ENCODE measurements at places on chromosomes 4 and X. TPM values are rescaled to one million over a fixed set of nuclear protein-coding genes. Genes with fewer than 3 reads are reported as not detected.
A peak's percentile ranks its signal among the peaks of the same experiment; 100 is the strongest.

DNA sequence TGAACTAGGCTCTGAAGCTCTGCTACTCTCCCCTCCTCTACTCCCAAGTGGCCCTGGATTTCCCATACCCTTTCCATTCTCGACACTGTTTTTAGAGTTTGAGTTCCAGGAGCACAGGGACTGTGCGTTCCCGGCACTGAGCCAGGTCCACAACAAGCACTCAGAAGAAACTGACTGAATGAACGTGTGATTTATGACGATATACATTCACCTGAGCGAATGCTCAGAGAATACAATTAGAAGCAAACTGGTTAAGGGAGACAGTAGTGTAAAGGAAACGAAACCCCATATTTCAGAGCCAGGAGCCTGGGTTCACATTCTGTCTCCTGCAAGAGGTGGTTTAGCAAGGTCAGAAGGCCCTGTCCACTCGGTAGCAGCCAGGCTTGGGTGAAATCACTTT, 1.4 kb upstream of the KIAA0232 start:
- DNase-seq = no peak

- DNase-seq = no peak
These were observed 288.4 kb downstream of the BCOR start for GRCh38 chrX:39809331-39809730.

GRCh38 chr4:137961051-137961438, 281.1 kb downstream of the SLC7A11 start:
- DNase-seq = no peak

DNA sequence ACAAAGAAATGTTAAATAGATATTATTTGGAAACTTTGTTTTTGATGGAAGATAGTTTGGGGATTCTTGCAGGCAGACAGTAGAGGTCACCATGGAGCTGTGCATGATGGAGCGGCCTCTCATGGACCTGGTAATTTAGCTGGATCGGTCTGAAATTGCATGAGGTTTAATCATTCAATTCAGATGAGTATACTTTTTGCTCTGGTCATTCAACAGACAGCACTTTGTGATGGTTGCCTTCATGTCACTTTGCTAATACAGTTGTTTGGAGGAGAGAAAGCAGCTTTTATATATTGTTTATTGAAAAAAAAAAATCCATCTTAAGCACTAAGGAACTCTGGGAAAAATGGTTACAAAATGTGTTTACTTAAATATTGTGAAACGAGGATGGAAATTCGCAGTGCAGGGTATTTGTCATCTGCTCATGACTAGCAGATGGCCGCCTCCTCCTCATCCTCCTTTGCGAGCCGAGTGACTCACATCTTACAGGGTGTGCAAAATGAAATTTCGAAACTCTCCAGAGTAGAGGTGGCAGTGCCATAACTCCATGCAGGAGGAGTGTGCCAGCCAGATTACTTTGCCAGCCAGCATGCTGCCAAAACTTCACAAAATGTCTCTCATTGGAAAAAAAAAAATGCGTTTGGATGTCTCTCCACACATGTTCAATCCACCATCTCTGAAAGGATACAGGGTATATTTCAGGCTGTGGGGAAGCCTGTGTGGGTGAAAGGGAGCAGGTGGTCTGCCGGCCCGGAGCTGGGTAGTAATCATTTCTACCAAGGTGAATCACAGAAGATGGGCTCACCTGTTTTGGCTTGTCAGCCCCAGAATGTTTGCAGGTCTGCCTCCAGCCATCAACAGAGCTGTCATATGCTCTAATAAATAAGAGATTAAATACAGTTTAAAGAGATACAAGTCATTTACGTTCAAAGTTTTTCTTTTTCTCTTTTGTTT, 314.9 kb upstream of the DIPK2B start:
- peak; percentile 10 for DNase-seq

DNA sequence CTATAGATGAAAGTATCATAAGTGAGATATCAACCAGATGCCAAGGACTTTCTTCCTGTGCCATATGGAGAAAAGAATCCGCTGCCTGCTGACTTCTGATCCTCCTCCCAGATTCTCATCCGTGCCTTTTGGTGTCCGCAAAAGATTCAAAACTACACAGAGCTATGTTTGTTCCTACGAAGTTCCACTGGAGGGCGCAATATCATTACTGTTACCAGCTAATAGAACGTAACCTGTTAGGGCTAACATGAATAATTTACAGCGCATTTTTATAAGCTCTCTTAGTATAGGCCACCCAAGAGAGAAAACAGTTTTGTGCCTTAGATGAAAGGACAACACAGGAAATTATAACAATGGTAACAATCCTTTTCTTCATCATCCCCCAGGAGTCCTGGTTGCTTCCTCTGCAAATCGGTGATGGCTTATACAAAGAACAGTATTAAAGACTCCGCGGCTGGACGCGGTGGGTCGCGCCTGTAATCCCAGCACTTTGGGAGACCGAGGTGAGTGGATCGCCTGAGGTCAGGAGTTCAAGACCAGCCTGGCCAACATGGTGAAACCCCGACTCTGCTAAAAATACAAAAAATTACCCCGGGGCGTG, 22.8 kb upstream of the CENPVL3 start:
- peak; percentile 5 for DNase-seq

Gene RGN
- total RNA-seq = not detected

Gene SPATA18
- total RNA-seq = not detected

Gene PHEX
- total RNA-seq = 1.9 TPM

GRCh38 chr4:68960294-68961163, 8.9 kb upstream of the UGT2A3 start:
- no peak for DNase-seq

Gene PFKFB1
- 1.6 TPM for total RNA-seq

GRCh38 chr4:99815597-99816011, 1.0 kb upstream of the DAPP1 start:
- peak; percentile 25 for DNase-seq

- no peak for DNase-seq
These were observed 51.4 kb upstream of the ZFP42 start for GRCh38 chr4:187944179-187944578.

Gene PNMA6A
- total RNA-seq = 0.49 TPM

Gene SYN1
- total RNA-seq = 0.67 TPM

GRCh38 chr4:139665690-139666529, at the start of gene MGST2:
Gene MGST2, plus strand, starts transcription at chr4:139665819. Its CDS starts 201 bp downstream, at chr4:139666020.
- DNase-seq = peak; percentile 50

Gene ADAMTS3
- not detected for total RNA-seq

Gene PGM2
- 40.2 TPM for total RNA-seq

DNA sequence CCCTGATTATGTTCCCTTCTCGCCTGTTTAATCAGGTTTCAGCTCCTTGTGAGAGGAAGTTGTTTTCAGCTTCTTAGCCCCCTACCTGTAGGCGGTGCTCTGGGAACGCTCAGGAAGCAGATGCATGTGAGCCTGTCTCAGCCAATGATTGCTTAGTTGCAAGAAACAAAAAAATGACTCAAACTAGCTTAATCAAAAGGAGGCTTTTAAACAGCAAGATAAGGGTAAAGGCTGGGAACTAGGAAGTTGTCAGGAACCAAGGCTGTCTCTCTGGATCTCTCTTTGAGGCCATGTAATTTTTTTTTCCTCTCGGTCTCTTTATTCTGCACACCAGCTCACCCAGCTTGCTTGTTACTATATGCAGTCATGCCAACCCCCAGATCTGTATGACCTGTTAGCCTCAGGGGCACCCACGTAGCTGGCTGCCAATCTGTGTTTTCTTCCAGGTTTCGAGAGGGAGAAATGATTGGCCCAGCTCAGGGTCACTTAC, 109.1 kb downstream of the PTTG2 start:
- DNase-seq = no peak

Gene MSN
- total RNA-seq = 281 TPM

DNA sequence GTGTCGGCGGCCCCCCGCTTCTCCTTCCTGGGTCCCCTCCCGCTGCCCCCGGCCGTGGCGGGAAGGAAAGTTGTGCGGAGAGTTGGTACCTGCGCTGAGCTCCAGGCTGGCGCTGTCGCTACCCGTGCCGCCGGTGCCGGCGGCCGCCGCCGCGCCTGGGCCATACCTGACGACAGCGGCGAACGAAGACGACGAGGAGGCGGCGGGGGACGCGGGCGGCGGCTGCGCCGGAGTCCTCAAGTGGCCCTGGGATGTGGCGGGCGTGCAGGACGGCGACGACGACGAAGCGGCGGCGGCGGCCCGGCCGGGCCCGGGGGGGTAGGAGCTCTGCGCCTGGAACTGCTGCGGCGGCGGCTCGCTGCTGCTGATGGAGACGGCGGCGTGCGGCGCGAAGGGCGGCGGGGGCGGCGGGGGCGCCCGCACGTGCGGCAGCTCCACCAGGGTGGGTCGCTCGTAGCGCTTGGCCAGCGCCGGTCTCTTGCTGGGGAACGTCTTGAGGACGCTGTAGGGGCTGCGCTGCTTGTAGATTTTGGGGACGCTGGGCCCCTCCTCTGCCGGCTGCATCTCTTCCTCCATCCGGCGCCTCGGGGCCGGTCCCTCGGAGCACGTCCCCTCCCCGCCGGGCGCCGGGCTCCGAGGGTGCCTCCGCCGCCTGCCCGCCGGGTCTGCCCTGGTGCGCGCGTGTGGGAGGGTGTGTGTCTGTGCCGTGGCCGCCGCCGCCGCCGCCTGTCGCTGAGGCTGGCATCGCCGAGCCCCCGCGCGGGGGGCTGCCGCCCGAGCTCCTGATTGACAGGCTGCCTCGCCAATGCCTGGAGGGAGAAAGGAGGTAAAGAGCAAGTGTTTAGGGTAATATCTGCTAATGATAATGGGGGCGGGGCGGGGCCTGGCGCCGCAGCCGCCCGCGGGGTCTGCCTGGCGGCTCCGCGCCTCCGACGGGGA, 618 bp downstream of the BEND4 start:
- DNase-seq = peak; percentile 41

GRCh38 chr4:149676076-149676475, 139.6 kb downstream of the IQCM start:
- no peak for DNase-seq

- DNase-seq = no peak
These were observed 180.7 kb upstream of the PGRMC2 start for GRCh38 chr4:128468123-128468989.

DNA sequence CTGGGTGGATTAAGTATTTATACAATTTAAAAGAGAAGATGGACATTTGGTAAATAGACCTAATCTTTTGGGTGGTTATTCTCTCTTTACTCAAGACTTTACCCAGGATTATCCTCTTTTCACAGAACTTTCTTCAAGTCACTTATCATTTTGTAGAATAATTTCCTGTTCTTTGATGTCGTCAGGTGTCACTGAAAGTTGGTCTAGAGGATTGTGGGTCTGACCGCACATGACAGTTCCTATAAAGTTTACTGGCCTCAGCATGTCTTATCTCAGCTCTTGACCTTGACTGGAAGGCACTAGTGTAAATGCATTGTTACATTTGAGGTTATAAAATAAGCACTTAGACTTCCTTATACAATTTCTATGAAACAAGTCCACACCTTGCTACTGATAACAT, 139.9 kb upstream of the SLC4A4 start:
- DNase-seq = no peak

Gene PITX2
- total RNA-seq = 0.31 TPM

Gene TRIML2
- not detected for total RNA-seq

Gene MMAA
- total RNA-seq = 17.6 TPM

Gene ABCE1
- total RNA-seq = 85.0 TPM

DNA sequence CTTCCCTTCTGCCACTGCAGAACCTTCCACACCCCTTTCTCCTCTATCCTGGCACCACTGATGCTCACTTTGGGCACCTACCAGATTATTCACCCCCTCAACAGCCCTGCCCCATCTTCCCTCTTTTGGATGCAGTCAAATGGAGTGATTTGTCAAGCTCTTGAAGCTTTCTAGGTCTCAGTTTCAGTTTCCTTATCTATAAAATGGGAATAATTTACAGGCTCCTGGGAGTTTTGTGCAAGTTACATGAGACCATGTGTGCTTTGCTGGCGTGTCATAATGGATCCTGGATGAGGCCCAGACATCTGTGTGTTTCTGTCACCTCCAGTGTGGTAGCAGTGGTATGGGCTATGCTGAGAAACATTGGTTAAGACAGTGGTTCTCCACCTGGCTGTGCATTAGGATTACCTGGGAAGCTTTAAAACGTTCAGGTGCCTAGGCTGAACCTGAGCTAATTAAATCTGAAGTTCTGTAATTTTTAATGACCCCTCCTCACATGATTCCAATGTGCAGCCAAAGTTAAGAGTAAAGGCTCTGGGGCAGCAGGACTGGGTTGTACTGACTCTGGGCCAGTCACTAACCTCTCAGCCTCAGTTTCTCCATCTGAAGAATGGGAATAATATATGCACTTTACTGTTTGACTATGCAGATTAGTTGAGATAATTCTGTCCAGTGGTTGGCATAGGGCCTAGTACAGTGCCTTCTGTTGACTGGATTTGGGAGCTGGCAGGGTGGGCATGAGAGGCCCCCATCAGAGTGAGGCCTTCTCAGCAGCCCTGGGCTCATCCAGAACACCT, 6.8 kb upstream of the MGST2 start:
- DNase-seq = no peak

Gene EDA
- 2.2 TPM for total RNA-seq

DNA sequence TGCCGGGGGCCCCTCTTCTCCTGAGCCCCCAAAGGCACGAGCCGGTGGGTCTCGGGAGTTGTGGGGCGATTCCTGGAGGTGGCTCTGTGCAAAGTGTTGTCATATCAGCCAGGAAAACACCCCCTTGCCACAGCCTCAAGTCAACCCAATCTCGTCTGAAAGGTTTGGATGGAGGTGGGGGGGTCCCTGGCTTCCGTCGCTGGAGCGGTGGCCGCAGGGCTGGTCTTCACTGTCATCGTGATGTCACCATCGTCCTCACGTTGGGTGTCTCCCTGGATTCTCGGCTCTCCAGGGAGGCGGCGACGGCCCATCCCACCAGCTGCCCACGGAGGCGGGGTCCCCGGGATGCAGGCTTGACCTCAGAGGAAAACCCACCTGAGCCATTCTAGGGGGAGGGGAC, 38.3 kb upstream of the PPP2R3B start:
- DNase-seq = no peak

Gene MORC4
- total RNA-seq = 10.5 TPM

- no peak for DNase-seq
These were observed 79.2 kb upstream of the ACSL4 start for GRCh38 chrX:109812236-109812635.

Gene ARMCX4
- total RNA-seq = 10.0 TPM

GRCh38 chrX:67787196-67787595, 243.4 kb downstream of the AR start:
- DNase-seq = no peak

Gene USP17L20
- total RNA-seq = not detected

Gene FATE1
- not detected for total RNA-seq

Gene NWD2
- total RNA-seq = not detected

DNA sequence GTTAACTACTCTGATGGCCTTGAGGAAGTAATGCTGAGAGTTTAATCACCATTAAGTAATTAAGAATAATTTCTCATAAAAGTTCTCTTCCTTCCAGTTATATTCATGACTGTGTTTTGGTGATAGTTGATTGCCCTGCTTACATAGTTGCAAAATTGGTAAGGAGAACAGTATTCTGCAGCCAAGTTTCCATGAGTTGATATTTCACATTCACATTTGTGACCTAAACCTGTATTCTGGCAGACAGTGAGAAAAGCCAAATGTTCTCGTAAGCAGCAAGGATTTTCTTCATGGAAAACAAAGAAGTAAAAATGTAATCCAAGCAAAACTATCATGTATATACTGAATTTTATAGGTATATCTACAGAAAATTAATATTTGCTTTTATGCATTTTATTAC, 187.8 kb upstream of the NUDT6 start:
- no peak for DNase-seq
